ENCODE measurements at places on chromosomes 7 and 10.

GRCh38 chr10:8035006-8035640, 19.4 kb upstream of the GATA3 start:
- DNase-seq, result no peak

DNA sequence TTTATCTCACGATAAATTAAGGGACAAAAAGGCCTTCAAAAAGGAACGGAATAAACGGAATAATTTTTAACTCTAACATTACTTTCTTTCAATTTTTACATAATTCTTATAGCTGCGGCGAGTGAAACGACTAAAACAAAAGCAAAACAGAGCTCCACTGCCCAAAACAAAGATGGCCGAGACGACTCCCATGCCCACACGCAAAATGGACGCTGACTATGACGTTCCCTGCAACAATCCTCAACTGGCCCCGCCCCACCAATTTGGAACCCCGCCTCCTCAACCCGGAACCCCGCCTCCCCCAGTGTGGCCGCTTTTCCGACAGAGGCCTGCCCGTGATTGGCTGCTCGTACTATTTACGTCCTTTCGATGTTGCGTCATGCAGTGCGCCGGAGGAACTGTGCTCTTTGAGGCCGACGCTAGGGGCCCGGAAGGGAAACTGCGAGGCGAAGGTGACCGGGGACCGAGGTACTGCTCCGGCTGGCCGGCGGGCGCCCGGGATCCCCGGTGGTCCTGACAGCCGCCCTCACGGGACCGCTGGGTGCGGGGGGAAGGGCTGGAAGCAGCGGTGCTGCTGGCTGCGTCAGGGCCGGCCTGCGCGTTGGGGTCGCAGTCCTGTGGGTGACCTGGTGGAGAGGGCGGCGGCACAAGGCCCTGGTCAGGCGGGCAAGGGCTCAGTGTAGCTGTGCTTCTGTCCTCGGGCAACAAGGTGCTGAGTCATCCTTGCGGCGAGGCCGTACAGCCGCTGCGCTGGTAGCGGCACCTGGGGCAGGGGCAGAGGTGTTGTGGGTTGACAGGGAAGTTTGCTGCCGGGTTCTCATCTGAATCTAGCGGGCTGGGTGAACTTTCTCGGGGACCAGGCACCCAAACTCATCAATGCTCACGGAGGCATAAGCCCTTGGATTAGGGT, at the start of gene GHITM:
GHITM (plus strand) TSS at position 384 of the 910 bp plus-strand sequence. CDS start 1,992 bp downstream, outside the sequence.
- DNase-seq, result peak; percentile 97

DNA sequence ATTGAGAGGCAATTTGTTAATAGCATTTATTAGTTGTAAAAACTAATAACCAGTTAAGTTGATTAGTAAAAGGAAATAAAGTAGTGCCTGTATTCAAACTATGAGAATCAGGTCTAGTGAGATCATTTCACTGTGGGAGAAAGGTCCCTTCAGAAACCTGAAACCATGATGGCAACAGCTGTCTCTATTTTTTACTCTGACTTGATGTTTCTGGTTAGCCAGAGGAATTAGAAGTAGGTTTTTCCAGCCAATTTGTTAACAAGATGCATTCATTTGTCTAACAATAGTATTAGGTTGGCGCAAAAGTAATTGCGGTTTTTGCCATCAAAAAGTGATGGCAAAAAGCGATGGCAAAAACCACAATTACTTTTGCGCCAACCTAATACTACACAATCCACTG, 272.2 kb upstream of the YAE1 start:
- DNase-seq, result no peak

DNA sequence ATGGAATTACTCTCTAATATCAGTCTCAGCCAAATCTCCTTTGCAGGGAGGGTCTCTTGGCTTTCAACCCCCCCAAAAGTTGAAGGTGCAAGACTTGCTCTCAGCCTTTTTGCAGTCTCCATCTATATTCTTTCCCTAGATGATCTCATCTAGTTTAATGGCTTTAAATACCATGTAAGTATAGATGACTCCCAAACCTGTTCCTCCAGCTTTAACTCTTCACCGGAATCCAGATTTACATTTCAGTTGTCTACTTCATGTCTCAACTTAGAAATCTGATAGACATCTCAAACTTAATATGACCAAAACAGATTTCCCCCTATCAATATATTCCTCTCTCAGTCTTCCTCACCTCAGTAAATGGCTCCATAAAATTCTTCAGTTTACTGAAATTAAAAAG, 9.9 kb upstream of the TAS2R41 start:
- no peak for DNase-seq

DNA sequence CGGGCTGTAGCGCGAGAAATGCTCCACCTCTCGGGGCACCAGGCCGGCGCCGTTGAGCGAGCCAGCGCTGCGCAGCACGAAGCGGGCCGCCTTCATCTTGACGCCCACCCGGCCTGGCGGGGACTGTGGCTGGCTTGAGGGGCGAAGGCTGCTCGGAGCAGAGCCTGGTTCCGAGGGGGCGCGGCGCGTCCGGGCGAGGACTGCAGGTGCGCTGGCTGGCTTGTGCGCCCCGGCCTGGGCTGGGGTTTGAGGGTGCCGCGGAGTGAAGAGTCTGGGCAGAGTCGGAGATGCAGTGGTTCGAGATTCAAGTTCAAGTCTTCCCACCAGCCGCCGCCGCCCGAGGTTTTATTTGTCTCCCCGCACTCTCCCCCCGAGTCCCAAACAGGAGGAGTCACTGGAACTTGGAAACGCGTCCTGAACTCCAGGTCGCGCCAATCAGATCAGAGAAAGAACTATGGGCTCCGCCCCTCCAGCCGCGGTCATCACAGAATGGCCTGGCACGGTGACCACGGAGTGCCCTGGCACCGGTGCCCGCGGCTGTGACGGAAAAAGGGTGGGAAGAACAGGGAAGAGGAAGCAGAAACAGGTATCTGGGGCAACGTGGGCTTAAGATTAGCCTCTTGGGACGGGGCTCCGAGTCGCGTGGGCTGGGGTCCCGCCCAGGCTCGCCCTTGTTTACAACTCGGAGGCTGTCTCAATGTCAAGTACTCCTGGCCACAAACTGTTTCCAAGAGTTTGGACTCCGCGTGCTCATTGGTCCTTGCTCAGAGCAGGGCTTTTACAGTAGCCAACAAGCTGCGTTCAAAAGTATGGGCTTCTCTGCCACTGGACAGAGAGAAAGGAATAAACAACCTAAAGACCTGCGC, at the start of gene PDK4:
PDK4 (minus strand) TSS at position 319 of the 866 bp plus-strand sequence; CDS start at position 96, 223 bp downstream.
- DNase-seq, result no peak

- no peak for DNase-seq
Measured at GRCh38 chr10:1050145-1050544, 1.2 kb upstream of the IDI1 start.

DNA sequence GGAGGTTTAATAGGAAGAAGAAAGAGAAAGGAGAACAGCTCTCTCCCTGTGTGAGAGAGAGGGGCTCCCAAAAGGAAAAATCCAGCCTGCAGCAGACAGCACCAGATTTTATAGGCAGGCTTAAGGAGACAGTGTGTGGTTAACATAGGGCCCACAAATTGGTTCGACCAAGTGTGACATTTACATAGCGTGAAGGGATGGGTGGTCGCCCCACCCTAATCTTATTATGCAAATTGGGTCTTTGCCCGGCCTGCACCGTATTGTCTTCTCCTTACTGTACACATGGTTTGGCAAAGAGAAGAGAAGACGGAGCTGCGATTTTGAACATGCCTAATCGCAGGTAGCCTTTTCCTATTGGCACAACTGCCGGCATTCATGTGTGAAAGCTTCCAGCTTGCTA, 756.3 kb downstream of the NXPH1 start:
- no peak for DNase-seq

DNA sequence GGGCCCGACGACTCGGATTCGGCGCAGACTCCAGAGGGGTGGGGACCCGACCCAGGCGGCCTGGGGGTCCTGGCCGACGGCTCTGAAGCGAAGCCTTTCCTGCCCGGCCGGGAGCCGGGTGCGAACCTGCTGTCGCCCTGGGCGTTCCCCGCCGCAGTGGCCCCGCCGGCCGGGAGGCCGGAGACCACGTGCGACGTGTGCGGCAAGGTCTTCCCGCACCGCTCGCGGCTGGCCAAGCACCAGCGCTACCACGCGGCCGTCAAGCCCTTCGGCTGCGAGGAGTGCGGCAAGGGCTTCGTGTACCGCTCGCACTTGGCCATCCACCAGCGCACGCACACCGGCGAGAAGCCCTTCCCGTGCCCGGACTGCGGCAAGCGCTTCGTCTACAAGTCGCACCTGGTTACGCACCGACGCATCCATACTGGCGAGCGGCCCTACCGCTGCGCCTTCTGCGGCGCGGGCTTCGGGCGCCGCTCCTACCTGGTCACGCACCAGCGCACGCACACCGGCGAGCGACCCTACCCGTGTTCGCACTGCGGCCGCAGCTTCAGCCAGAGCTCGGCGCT, 15.4 kb downstream of the ZNF316 start:
- no peak for DNase-seq

DNA sequence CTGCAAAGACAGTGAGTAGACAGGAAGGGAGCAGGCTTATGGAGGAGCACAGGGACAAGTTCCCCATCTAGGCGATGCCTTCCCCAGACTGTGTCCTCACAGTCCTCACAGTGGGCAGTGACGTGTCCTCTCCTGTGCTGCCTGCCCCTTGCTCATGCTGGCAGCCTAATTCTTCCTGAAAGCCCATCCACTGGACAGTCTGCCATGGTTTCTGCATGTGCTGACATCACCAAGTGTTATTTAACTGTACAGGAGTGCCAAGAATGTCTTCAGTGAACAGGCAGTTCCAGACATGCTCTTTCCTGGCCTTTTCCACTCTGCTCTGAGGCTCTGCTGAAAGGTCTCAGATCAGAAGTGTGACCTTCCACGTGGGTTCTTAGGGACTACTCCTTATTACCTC, 54.1 kb downstream of the ZNF248 start:
- DNase-seq, result no peak

- no peak for DNase-seq
Measured at GRCh38 chr10:122348935-122349361, 25.6 kb upstream of the PLEKHA1 start.

DNA sequence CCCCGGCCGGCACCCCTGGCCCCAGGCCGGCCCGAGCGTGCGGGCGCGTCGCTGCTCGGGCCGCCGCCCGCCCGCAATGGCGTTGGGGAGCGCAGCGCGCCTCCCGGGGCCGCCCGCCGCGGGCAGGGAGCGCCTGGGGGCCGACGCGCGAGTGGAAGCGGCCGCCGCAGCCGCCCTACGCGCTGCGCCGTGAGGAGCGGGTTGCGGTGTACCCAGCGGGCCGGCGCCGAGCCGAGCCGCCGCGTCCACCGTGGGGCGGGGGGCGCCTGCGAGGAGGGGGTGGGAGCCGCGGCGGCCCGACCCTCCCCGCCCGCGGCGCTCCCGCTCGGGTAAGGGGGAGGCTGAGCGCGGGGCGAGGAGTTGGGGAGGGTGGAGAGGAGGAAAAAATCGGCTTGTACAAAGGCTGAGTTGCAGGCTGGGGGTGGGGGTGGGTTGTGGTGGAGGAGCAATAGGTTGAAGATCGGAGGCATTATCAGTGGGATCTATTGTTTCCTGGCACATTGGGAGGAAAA, 473 bp downstream of the PPP1R9A start:
- DNase-seq, result no peak

GRCh38 chr10:116587878-116588591, 2.7 kb upstream of the PNLIPRP1 start:
- DNase-seq, result no peak

DNA sequence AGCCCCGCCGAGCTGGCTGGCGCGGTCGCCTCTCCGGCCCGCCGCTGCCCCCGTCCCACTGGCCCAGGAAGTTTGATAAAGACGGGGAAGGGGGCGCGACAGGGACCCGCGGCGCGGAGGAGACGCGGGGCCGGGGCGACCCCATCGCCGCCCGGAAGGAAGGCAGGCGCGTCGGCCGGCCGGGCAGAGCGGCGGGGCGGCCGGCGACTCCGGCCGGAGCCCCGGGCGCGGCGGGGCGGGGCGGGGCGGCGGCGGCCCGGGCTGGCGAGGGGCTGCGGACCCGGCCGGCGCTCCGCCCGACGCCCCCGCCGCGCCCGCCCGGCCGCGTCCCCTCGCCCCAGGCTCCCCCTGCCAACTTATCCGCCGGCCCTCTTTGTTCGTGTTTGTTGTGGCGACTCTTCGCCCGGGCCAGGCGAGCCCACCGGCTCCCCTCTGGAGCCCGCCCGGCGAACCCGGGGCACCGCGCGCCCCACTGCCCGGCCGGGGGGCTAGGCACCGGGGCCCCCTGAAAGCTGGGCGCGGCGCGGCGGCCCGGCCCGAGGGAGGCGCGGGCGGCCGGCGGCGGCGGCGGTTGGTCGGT, 571 bp downstream of the KDM7A start:
- DNase-seq, result no peak

DNA sequence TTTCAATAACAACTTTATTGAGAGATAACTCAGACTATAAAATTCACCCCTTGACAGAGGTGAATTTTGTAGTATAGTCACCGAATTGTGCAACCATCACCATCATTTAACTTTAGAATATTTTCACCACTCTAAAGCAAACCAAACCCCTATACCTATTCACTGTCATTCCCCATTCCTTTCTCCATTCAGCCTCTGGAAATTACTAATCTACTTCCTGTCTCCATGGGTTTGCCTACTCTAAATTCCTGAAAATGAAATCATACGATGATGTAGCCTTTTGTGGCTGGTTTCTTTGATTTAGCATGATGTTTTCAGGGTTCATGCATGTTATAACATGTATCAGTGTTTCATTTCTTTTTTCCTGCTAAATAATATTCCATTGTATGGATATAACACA, 15.6 kb upstream of the LMTK2 start:
- DNase-seq, result no peak

DNA sequence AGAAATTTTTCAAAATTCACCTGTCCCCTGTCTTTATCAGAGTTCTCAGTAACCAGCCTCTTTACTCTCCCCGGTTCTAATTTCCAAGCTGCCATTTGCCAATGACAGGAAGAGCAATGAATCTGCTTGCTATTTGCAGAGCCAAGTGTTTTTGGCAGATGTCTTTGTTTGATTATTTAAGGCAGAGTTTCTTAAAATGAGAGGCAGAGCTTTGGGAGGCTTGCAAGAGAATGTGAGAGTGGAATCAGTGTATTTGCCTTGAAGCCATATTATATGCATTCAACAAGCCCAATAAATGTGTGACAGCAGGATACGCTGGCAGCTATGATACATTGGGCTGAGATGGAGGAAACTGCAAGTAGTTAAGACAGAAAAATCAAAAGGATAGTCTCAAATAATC, 196.5 kb downstream of the PHF14 start:
- no peak for DNase-seq

DNA sequence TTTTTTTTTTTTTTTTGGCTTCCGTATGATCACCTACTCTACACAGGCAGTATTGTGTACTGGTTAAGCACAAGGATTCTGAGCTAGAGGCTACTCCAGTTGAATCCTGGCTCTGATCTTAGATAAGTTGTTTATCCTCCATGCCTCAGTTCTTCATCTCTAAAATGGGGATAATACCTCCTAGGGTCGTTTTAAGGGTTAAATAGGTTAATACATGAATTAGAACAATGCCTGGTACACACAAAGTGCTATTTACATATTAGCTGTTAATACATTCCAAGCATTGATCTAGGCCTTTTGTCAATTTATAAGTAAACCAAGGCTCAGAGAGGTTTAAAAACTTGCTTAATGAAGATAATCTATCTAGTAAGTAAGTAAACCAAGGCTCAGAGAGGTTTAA, 59.0 kb downstream of the ST7 start:
- DNase-seq, result no peak

Measured in activated T-cell treated with anti-CD3 and anti-CD28 coated beads for 48 hours (primary cell).